ENCODE measurements at places on chromosomes 3 and 15.
A peak's percentile ranks its signal among the peaks of the same experiment; 100 is the strongest.

GRCh38 chr15:63978511-63979261, 67.6 kb downstream of the DAPK2 start:
- no peak for DNase-seq

GRCh38 chr3:152147748-152148147, 121.0 kb upstream of the MBNL1 start:
- DNase-seq, result no peak

DNA sequence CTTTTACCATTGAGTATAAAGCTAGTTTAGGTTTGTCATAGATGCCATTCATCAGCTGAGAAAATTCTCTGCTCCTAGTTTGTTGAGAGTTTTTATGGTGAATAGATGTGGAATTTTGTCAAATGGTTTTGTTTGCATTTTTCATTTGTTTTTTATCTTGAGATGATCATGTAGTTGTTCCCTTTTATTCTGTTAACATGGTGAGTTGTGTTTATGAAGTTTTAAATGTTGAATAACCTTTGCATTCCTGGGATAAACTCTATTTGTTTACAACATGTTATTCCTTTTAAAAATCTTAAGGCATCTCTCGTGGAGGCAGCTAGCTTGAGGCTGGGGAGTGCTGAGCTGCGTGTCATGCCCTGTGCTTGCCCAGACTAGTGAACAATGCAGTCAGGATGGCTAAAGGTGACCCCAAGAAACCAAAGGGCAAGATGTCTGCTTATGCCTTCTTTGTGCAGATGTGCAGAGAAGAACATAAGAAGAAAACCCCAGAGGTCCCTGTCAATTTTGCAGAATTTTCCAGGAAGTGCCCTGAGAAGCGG, 48.5 kb downstream of the ANAPC13 start:
- DNase-seq, result no peak

DNA sequence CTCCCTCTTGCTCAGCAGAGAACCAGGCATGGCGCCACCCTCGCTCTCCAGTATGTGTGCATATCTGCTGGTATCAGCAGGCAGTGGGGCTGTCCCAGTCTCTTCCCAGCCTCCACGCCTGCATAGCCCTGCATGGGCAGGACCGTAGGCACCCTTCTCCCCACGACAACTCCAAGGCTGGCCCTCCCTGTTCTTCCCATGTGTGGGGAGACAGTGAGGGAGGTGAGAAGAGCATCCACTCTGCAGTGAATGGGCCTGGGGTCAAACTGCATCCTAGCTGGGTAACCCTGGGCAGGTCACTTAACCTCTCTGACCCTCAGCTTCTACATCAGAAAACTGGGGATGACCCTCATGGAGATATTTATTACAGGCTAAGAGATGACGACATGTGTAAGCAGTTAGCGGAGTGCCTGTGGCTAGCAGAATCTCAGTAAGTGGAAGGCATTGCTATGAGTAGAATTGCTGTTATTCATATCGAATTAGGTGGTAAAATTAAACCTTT, 13.3 kb upstream of the SSUH2 start:
- DNase-seq, result no peak

DNA sequence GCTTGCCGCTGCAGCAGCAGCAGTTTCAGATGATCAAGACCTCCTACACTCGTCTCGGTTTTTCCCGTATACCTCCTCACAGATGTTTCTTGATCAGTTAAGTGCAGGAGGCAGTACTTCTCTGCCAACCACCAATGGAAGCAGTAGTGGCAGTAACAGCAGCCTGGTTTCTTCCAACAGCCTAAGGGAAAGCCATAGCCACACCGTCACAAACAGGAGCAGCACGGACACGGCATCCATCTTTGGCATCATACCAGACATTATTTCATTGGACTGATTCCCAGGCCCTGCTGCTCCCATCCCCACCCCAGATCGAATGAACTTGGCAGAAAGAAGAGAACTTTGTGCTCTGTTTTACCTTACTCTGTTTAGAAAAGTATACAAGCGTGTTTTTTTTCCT, 17.6 kb downstream of the CALML4 start:
- DNase-seq, result peak; percentile 72

DNA sequence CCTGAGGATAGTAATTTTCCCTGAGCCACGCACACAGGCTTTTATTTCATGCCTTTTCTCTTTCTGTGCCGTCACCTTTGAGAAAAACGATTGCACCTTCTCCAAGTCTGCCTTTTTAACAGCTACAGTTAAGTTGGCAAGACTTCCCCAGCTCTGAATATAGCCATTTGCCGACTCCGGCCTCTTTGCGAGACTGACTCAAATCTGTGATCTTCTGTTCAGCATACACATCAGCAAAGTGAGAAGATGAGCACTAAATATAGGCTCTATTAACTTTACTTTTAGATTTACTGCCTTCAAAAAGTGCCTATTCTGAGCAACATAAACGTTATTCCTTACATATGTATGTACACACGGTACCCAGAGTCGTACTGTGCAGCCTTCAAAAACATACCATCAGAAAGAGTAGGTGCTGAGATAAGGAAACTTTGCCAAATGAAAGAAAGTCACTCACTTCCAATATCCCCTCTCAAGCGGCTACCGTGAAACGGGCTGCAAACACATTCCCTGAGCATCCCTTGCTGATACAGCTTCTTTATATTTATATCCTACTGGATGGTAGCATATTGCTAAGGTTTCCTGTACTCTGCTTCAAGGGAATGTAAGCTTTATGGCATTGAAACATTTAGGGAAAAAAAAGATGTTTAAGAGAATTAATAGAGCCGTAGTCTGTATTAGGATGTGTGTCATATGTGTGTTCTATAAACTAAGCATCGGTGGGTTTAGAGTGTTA, 283.3 kb upstream of the TPRG1 start:
- DNase-seq, result no peak

- DNase-seq, result no peak
Measured at GRCh38 chr3:180267202-180267843, 230.6 kb upstream of the PEX5L start.

DNA sequence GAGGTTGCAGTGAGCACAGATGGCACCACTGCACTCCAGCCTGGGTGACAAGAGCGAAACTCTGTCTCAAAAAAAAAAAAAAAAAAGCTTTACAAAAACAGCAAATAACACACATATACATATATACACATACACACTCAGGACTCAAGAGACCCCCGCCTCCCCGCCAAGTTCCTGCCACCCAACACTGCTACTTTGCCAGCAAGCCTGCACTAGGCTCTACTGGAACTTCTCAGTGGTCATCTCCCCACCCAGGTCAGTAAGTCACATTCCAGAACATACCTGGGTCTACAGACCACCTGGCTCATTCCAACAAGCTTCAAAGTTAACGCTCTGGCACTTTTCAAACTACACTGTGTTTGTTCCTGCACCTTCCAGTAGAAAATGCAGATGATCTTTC, 62.3 kb downstream of the SENP2 start:
- no peak for DNase-seq

DNA sequence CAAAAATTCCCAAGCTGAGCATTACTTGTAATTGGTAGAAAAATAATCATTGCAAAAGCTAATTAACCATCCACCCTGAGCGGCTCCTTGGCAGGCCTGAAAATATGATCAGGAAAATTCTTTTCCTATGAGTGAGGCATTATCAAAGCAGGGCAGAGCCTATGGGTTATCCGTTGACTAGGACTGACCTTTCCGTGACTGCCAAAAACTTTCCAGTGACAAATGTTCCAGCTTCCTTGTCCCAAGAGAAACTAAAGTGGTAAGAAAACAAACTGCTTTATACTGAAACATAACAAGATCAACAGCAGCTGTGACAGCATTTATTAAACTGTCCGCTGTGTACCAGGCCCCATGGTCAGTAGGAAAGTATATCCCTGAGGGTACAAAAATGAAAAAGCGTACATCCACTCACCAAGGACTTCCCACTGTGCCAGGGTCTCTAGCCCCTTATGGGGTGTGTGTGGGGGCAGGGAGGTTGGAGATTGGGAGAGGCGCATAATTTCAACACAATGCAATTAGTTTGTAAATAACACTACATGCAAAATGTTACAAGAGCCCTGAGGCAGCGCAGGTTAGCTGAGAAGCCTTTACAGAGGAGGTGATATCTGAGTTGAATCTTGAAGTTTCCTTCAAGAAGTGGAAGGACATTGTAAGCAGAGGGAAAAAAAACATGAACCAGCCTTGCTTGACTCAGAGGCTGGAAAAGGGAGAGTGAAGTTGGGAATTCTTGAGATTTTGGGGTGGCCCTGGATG, 8.5 kb downstream of the LIPC start:
- no peak for DNase-seq

GRCh38 chr3:139182143-139182542, 137.5 kb upstream of the PRR23C start:
- no peak for DNase-seq

DNA sequence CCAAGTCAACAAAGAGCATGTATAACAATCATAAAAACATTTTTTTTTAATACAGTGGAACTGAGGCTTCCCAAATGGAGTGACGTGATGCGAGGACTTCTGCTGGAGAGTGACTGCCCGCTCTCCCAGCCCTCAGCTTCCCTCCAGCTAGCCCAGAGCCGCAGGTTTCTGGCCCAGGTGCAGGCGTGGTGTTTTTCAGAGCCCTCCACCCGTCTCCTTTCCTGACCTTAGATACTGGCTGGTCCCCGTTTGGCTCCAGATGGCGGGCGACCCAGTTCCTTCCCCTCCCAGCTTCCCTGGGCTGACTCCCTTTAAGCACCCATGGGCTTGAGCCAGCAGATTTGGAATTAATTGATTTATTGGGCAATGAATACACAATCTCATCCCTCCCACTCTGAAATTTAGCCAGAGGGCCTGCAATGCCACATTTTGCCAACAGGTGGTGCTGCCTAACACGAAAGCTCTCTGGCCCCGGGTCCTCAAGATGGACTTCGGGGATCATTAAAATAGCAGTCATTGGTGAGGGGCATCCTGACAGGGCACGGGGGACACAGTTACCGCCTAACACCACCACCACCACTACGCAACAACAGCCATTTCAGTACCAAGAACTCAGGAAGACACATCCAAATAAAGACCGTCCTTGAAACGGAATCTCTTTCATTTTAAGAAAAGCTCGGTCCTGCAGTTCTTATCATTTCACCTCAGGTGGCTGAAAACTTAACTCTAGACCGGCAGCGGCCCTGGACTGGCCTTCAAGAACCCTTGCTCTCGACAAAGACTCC, 47.5 kb upstream of the MUC4 start:
- peak; percentile 78 for DNase-seq

DNA sequence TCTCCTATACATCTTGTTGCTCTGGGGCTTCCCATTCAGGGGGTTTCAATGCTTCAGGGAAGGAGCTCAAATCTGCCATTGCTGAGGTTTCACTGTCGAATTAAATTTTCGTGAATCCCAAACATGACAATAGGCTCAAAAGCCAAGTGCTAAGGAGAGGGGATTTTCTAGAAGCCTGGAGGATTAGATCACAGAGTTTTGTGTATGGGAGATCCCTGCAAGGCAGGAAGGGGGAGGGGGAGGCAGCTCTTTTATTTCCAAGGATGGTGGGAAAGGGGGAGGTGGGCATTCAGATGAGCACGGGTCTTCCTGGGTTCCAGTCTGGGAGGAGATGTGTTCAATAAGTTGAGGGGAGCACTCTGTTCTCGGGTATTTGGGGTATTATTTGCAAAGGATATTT, 69.9 kb upstream of the DLG1 start:
- DNase-seq, result no peak

GRCh38 chr3:12335421-12335820, 46.6 kb downstream of the PPARG start:
- DNase-seq, result no peak

DNA sequence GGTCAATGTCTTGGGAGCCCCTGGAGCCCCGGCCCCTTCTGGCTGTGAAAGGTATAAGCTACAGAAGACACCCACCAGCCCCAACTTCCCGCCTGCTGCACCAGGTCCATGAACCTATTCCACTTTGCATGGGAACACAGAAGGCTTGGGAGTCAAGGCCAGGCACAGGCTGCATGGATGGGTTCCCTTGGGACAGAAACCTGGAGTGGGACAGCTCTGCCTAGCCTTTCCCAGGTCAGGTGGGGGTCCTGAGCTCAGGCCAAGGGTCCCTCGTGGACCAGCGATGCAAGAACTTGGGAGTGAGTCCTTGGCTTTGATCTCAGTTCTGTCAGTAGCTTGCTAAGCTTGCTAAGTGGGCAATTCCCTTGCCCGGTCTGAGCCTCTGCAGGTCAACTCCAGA, 25.0 kb downstream of the TKT start:
- no peak for DNase-seq

DNA sequence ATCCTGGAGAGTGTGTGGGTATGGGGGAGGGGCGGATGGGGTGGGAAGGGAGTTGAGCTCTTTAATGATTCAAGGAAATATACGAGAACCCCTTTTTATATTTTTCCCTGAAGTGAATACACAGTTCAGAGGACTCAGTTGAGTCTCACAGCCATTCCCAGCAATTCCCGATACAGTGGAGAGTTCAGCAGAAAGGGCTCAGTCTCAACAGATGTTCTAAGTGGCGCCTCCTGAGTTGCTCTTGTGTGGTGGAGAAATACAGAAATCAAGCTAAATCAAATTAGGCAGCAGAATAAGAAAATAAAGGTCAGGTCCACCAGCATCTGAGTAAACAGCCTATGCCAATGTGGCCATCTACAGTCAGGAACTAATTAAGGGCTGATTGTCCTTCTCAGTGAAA, 372.1 kb downstream of the NR2F2 start:
- DNase-seq, result no peak

DNA sequence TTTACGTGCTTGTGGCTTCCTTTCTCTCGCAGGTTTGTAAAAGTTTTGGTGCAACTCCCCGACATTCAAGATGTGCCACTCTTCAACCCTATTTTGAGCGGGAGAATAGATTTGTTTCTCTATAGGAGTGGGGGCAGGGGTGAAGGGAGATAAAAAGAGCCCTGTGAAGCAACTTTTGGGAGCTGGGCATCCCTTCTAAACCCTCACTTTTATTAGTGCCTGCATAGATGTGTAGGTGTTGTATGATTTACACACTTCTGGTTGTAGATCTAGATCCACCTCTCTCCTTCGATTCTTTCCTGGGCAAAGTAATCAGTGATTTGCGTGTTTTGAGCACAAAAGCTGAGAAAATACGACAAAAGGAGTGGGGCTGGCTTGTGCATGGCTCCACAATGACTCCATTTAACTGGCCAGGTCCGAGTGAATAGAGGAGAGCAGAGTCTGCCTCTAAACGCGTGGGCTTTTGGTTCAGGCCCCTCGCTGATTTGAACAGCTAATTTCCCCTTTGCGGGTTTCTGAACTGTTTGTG, 17.7 kb downstream of the SOX2 start:
- DNase-seq, result no peak

- DNase-seq, result peak; percentile 21
Measured at GRCh38 chr3:196400331-196400730, 31.9 kb downstream of the UBXN7 start.

GRCh38 chr15:81942655-81943195, 103.1 kb downstream of the MEX3B start:
- DNase-seq, result no peak

DNA sequence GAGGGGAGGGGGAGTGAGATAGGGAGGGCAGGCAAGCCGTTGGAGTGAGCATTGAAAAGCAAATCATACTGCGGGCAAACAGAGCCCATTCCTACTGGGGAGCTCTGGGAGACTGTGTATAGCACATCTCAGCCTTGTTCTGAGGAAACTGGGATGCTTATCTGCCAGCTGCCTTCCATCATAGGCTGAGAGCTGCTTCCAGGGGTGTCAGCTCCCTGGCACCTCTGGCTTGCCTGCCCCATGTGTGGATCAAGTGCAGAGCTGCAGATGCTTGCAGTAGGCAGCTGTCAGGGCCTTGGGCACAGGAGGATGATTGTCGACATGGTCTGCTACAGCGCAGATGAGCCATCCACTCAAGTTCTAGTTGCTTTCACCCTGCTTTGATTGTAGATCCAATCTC, 86.8 kb downstream of the CHRNA7 start:
- DNase-seq, result no peak

- DNase-seq, result no peak
Measured at GRCh38 chr15:63059573-63060216, 17.1 kb downstream of the TPM1 start.
